HEK293T (cell line): ENCODE measurements at places on chromosomes 2 and 18.
A peak's percentile ranks its signal among the peaks of the same experiment; 100 is the strongest.

- DNase-seq = no peak
These were observed 101.7 kb upstream of the ALPP start for GRCh38 chr2:232276733-232277313.

DNA sequence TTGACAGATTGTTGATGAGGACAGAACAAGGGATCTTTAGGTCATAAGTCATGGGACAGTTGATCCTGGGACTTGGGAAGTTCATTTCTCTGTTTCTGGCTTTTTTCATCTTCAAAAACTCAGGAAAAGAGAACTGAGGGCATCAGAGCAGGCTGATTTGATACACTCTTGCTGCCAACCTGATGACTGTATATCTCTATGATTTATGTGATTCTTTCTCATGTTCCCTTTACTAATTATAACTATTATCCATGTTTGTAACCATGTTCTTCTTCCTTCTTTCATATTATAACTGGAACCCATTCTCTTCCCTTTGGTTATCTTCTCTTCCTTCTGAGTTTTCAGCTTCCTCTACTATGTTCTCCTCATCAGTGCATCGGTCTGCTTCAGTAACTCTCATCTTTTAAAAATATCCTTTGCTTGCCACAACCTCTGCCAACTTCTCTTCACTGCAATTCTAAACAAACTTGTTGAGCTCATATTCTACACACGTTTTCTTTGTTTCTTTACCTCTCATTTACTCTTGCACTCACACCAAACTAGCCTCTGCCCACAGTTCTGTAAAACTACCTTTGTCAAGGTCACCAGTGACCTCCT lies 13.5 kb downstream of the RASGRP3 start:
- no peak for DNase-seq

- no peak for DNase-seq
These were observed 186.8 kb downstream of the LTBP1 start for GRCh38 chr2:33133454-33133952.

GRCh38 chr2:108971661-108972566 lies 17.1 kb downstream of the EDAR start:
- DNase-seq = no peak

DNA sequence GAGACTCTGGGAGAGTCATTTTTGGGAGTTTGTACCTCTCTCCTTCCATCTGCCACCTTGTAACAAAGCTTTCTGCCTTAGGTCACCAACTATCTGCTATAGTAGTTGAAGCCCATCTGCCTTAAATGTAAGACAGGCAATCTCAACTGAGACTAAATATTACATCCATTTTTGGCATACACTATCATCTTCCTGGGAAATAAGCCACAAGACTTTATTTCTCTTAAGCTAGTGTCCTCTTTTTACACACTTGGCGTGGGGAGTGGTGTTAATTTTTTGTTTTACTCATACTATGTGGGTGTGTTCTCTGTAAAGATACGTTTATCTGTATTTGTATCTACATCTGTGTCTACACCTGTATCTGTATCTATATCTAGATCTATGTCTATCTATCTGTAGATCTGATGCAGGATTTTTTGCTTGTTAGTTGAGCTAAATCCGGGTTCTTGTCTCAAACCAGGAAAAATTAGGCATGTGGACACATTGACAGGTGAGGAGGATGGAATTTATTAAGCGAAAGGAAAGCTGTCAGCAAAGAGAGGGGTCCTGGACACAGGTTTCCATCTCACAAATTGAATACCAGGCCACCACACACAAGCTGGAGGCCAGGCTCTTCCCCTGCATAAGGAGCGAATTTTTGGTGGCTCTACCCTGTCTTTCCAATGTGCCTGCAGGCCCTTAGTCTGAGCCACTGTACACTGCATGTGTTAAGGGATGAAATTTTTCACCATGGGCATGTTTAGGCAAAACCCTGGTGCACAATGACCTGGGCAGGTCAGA lies 64.8 kb upstream of the RND3 start:
- DNase-seq = no peak

- no peak for DNase-seq
These were observed 3.3 kb upstream of the ATRAID start for GRCh38 chr2:27208486-27209050.

- peak; percentile 66 for DNase-seq
These were observed 894.5 kb upstream of the POU3F3 start for GRCh38 chr2:103959174-103960128.

- DNase-seq = no peak
These were observed 254.7 kb downstream of the MREG start for GRCh38 chr2:215758691-215759090.

GRCh38 chr2:202635428-202636212 lies 851 bp downstream of the FAM117B start:
- DNase-seq = peak; percentile 86

DNA sequence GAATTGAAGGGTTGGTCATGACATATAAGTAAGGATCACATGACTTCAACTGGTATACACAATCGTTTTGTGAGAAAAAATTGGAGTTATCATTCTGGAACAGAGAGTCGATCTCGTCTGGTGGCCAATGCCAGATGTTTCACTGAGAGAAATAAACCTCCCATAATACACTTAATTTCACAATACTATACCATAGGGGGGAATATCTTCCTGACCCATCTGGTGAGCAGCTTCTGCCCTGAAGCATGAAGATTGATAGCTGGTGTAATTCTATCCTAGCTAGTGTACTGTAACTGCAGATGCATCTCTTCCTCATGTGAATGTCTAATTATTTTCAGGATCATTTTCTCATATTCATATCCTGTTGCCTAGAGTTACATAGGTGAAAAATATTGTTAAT lies 15.7 kb upstream of the CDH7 start:
- DNase-seq = no peak

GRCh38 chr18:12599543-12599942 lies 58.4 kb downstream of the SPIRE1 start:
- DNase-seq = no peak

DNA sequence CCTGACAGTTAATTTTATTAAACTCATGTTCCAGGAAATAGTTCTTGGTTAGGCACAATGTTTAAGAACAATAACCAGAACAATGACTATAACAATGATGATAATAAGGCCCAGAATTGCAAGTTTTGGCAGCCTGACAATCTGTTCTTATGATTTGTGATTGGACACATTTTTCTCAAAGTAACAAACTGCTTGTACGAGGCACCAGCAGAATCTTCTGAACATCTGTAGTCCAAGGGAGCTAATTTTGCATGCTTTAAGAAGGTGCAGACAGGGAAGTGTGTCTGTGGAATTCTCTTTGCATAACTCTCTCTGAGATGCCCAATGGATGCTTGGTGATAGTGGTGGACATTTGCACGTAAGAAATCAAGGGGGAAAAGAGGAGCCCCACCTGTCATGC lies 709.3 kb downstream of the SLC4A3 start:
- no peak for DNase-seq

DNA sequence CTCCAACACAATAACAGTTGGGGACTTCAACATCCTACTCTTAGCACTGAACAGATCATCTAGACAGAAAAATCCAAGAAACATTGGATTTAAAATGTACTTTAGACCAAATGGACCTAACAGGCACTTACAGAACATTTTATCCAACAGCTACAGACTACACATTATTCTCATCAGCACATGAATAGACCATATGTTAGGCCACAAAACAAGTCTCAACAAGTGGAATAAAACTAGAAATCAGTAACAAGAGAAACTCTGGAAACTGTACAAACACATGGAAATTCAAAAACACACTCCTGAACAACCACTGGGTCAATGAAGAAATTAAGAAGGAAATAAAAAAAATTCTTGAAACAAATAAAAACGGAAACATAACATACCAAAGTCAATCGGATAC lies 117.5 kb downstream of the ACVR1 start:
- no peak for DNase-seq

GRCh38 chr2:223722226-223722625 lies 115.2 kb downstream of the AP1S3 start:
- DNase-seq = no peak

- DNase-seq = no peak
These were observed 37.9 kb downstream of the EHD3 start for GRCh38 chr2:31271851-31272267.

DNA sequence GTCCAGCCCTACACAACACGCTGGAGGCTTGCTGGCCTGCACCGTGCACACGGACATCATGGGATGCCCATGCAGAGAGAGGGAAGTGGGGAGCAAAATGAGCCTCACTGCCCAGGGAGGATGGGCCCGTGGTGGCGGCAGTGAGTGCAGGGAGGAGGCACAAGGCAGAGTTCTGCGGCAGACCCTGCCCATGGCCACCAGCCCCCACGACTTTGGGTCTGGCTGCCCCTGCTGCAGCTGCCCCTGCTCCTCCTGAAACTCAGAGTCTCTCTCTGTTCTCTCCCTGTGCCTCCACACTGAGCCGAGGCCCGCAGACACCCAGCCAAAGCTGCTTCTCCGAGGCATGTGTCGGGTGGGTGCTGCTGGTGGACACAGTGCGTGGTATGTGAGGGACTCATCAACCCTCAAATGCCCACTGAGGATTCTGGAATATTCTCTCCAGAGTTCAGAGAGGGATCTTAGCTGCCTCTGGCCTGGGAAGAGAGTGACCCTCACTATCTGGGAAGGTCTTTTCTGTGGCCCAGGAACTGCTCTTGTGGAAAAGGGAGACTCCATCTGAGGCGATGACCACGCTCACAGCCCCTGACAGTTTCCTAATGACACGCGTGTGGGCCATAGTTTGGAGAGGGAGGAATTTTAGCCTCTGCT lies 45.1 kb upstream of the HPCAL1 start:
- no peak for DNase-seq

DNA sequence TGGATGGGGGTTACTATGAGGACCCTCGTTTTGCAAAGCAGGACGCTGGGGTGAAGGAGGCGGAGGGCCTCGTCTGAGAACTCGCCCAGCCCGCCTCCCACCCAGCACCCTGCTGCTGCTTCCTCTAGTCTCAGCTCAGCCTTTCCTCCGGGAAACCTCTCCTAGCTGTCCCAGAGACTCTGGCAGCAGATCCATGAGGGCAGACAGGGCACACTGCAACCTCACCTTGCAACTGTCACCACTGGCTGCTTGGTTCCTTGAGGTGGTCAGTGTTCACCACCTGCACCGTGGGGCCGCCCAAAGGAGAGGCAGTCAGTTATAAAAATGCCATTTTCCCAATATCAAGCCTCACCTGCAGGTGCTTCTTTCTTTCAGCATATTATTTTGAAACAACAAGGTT lies 45.6 kb downstream of the PARD6G start:
- no peak for DNase-seq

- DNase-seq = no peak
These were observed 78.3 kb downstream of the TTC32 start for GRCh38 chr2:19823507-19823906.

DNA sequence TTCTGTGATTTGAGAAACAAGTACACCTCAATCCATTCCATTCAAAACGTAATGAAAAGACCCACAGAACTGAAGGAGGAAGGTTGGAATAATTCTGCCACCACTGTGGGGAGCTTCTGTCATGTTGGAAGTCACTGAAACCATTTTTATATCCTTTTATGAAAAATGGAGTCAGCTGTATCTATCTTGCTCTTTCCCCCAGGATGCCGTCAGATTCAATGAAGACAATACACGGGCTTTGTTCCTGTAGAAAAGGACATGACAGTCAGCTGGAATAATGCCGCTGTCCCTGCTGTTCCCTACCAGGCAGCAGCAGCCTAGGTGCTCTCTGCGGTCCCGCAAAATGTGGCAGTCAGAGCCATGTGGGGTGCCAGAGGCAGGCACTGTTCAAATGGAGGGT lies 52.5 kb upstream of the APCDD1 start:
- no peak for DNase-seq

DNA sequence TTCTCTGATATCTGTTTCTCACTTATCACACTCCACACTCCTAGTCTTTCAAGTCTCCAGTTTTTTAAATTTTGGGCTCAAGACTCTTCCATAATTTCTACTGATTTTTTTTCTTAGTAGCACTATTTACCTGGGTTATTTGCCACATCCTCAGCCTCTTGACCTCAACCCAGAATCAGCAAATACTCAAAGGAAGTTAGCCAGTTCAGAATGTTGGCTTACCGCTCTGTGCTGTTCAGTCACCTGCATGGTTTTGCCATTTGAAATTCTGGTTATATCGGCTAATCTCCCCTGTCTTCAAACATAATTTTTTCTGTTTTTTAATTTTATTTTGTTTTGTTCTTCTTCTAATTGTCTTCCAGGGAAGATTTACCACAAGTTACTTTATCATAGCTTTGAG lies 412.6 kb downstream of the PTH2R start:
- no peak for DNase-seq
